ENCODE measurements at places on chromosomes 2 and 18.

- peak; percentile 16 for DNase-seq
Measured at GRCh38 chr18:1483385-1483784, 578.7 kb downstream of the ADCYAP1 start.

DNA sequence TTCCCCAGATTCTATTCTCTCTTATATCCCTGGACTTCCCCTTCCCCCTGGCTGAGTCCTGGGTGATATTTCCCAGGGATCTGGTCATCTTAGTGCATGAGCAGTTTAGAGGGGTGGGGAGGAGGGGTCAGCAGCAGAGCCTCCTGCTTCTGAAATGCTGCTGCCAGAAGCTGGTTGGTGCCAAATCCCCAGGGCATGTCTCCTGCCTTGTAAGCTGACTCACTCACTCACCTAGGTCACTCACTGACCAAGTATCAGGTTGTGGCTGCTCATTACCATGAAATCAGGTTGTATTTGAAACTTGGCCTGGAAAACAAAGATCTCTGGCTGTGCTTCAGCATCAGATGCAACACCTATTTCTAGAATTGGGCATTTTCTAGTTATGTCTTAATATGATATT is 14.3 kb downstream of the GPR39 start:
- DNase-seq, result no peak

DNA sequence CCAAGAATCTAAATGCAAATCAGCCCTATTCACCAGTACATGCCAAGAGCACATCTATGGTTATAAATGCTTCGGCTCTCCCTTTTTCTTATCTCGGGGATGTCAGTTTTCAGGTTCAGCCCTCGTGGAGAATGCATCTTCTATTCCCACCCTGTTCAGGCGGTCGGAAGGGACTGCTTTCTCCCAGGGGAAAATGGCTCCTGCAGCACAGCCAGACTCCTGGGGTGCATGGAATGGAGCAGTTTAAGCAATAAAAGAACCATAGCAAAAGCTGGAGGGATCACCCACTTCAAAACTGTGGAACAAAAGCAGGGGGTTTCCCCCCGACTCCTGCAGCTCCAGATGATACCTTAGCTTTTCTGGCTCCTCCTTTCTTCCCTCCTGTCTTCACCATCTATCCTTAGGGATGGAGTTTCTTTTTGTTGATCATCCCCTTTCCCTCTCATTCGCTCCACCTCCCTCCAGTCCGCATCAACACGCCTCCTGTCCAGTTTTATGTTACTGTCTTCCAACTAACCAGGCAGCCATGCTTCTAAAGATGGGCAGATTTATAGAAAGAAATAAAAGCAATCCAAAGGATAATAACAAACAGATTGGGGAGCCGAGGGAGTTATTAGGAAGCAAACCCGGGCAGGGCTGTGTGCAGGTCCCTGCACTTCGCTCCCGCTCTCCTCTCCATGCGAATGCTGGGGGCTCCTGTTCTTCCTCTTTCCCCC is 356.2 kb upstream of the SMIM21 start:
- DNase-seq, result no peak

- peak; percentile 65 for DNase-seq
Measured at GRCh38 chr2:47058003-47058931, 96.8 kb downstream of the STPG4 start.

GRCh38 chr18:11110509-11110908 is 38.9 kb downstream of the PIEZO2 start:
- no peak for DNase-seq

GRCh38 chr2:46229134-46230063 is 67.8 kb upstream of the EPAS1 start:
- DNase-seq, result no peak

- no peak for DNase-seq
Measured at GRCh38 chr2:97718051-97718882, 4.9 kb downstream of the ZAP70 start.

DNA sequence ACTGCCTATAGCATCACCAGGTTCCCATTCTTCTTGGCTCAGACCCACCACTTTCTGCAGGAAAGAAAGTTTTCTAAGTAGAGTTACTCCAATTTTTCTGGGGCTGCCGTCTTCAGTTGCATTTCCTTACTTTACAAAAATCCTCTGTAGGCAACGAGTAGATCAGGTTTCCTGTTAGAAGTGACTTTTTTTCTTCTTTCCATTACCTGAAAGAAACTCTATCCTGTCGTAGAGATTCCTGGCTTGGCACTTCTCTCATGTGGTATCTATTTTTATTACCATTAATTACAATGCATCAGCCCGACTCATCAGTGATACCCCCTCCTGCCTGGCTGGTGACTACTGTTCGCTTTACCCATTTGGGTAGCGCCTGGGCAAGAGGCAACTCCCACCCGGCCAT is 5.6 kb upstream of the SIX2 start:
- DNase-seq, result no peak

GRCh38 chr2:239275044-239275685 is 125.7 kb downstream of the HDAC4 start:
- DNase-seq, result peak; percentile 72

DNA sequence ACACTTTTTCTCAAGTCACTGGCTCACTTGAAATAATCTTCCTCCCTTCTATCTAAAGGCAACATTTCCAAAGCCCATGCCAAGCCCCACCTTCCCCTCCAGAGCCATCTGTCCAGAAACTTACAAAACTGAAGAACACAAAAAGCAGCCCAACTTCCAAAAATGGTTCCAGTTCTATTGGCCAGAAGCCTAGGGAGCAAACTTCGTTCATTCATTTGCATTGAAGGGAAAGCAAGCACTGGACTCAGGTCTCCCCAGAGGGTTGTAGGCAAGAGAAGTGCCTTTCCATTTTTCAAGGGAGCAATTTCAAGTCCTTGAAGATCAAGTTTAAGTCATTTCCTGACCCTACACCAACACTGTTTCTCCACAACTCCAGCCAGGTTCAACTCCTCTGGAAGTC is 585.0 kb downstream of the BCL11A start:
- no peak for DNase-seq

DNA sequence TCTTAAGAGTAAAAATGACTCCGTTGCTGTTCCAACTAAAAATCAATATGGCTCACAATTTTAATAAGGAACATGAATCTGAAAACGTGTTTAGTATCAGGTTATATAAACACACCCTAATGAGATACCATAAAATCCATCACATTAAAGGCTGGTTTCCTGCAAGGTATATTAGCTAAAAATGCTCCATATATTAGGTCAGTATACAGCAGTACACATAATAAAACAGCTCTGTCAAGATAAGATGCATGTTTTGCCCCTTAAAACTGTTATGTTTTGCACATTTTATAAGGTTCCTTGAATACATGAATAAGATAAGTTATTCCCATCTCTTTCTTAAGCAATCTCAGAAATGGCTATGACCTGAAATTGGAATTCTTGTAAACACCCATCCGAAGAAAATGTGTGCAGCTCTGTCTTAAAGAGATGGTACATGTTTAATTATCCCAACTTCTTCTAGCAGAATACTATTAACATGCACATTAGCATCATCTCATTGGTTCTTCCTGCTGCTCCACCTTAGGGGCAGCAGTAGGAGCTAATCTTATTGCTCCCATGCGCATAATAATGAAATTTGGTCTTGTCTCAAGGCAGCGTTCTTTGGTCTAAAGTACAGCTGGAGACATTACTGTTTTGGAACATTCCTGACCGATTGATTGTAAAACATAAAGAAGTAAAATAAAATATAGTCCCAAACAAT is 836.1 kb upstream of the FANCL start:
- DNase-seq, result no peak

- DNase-seq, result no peak
Measured at GRCh38 chr2:145984580-145984979, 1464.7 kb upstream of the ZEB2 start.

- peak; percentile 70 for DNase-seq
Measured at GRCh38 chr2:237072067-237072931, 13.4 kb upstream of the COPS8 start.
